GM23338 (cell line): ENCODE measurements at places on chromosomes 16 and 17.

DNA sequence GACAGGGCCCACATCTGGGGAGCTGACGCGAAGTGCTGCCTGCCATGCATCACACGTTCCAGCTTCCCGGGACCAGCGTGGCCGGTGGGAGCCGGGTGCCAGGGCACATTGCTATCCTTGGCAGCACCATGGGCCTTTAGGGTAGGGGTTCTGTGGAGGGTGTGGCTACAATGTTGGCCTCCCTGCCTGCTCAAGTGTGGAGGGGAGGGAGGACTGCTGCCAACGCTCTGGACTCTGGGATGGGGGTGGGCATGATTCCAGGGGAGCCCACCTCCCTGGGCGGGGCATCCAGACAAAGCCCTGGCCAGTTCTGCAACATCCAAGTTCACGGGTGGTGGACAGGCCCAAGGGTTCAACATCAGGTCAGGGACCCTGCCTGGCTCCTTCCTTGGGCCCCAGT is 13.9 kb downstream of the GRB7 start:
- H3K27ac ChIP-seq = no peak overlapping the region
- peaks cover 20% of the 10 kb centered on the region; the same call in 1 of the 2 replicates for H3K4me1 ChIP-seq
- no peak overlapping the region for H3K4me3 ChIP-seq
- DNase-seq = no peak

DNA sequence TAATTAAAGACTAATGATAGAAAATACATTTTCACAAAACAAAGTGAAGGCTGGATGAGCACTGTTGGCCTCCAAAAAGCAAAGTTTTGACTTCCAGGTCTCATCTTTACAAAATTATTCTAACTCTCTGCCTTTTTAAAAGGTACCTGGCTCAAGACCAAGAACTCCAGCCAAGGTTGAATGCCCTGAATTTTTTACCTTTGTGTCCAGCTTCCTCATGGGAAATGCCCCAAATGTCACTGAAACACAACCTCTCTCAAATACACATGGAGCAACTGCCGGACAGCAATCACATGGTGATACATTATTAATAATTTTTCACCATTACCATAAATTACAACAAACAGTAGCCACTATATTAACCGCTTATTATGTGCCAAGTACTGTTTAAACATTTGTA is 32.2 kb downstream of the ADAMTS18 start:
- H3K36me3 ChIP-seq = no peaks in the 10 kb centered on the region
- H3K27ac ChIP-seq = no peak overlapping the region
- H3K27me3 ChIP-seq = no peaks in the 10 kb centered on the region
- H3K4me3 ChIP-seq = no peak overlapping the region

DNA sequence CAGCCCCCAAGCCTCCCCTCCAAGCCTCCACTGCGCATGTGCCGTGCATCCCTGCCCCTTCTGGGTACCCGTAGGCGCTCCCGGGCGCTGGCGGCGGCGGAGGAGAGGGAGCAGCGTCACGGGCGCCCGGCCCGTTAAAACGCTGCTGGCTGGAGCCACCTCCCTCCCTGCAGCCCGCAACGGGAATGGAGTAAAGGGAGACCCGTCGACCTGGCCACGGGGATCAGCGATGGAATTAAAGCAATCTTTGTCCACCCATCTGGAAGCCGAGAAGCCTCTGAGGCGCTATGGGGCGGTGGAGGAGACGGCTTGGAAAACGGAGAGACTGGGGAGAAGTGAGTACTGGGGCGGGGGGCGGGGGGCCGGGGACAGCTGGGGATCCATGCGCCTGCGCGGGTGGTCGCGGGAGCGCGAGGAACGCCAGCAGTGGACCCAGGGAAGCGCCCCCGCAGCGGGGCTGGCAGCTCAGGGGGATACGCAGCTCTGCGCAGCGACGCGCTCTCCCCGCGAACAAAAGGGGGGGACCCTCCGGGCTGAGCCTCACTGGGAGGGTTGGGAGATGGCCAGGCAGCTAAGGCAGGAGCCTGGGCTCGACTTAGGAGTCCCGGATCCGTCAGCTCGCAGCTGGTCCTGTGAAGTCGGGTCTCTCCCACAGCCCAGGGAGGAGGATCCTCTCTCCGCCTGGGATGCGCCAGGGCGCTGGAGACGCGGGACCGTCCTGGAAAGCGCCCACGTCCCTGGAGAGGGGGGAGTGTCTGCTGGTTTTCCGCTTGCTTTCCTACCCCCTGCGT is at the start of gene BMERB1:
Gene BMERB1, plus strand, starts transcription at position 164 of the 791 bp plus-strand sequence. Its CDS starts 66 bp downstream, at position 230.
- peaks cover 17% of the 10 kb centered on the region for H3K27me3 ChIP-seq
- no peaks in the 10 kb centered on the region for H3K4me1 ChIP-seq
- H3K36me3 ChIP-seq = no peaks in the 10 kb centered on the region
- peak; percentile 91 for DNase-seq
- H3K27ac ChIP-seq = no peak within 1 kb of the TSS

DNA sequence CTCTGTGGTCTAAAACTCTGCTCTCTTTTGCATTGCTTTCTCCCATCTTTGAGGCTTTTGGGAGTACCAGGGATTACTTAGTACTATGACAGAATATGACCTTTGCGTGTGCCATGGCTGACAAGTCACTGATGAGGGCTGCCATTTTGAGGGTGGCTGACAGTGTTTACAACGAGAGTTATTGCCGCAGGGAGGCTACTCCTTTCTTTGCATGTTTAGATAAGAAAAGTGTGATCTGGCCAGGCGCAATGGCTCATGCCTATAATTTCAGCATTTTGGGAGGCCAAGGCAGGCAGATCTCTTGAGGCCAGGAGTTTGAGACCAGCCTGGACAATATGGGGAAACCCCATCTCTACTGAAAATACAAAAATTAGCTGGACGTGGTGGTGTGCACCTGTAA is 77.5 kb downstream of the GSG1L start:
- no peak overlapping the region for H3K4me3 ChIP-seq
- H3K27me3 ChIP-seq = no peaks in the 10 kb centered on the region
- DNase-seq = no peak
- H3K27ac ChIP-seq = no peak overlapping the region

DNA sequence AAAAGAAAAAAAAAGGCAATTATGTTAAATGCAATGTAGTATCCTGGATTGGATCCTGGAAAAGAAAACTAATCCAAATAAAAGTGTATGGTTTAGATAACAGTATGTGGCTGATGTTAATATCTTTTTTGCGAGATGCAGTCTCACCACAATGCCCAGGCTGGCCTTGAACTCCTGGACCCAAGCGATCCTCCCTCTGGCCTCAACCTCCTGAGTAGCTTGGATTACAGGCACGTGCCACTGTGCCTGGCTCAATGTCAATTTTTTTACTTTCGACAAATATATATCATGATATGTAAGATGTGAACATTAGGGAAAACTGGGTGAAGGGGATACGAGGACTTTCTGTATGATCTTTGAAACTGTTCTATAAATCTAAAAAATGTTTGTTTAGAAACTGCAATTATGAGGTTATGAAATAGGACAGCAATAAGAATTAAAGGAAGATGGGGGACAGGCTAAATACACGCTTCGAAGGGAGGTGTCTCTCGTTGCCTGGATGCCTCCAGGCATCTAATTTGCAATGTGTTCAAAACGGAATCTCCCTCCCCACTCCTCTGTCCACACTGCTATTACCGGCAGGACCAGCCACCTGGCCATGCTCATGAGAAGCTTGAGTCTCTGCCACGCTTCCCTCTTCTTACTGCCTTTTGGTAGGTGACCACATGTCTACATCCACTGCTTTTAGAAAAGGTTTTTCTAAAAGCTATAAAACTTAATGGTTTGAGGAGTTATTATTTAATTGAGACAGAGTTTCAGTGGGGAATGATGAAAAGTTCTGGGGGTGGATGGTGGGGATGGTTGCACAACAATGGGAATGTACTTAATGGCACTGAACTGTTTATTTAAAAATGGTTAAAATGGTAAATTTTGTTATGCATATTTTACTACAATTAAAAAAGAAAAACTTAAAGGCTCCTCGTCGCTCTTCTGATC is 15.2 kb downstream of the UBE2O start:
- no peaks in the 10 kb centered on the region for H3K36me3 ChIP-seq
- H3K27me3 ChIP-seq = no peaks in the 10 kb centered on the region
- H3K27ac ChIP-seq = 0 out of 2 replicates have a peak overlapping the region, but pooled peaks have one; percentile 69
- DNase-seq = no peak
- peaks cover 70% of the 10 kb centered on the region for H3K4me1 ChIP-seq

GRCh38 chr16:69266334-69267063 is 44.7 kb upstream of the VPS4A start:
- no peak for DNase-seq
- no peaks in the 10 kb centered on the region for H3K4me1 ChIP-seq
- no peak overlapping the region for H3K4me3 ChIP-seq
- no peaks in the 10 kb centered on the region for H3K36me3 ChIP-seq

- DNase-seq = no peak
- no peak overlapping the region for H3K27ac ChIP-seq
- H3K36me3 ChIP-seq = no peaks in the 10 kb centered on the region
- H3K27me3 ChIP-seq = no peaks in the 10 kb centered on the region
These were observed 51.6 kb downstream of the N4BP1 start for GRCh38 chr16:48558371-48558841.

- peaks cover 18% of the 10 kb centered on the region for H3K4me1 ChIP-seq
- H3K36me3 ChIP-seq = no peaks in the 10 kb centered on the region
- no peak for DNase-seq
- H3K27me3 ChIP-seq = peaks cover 28% of the 10 kb centered on the region
- H3K4me3 ChIP-seq = peak overlapping the region; percentile 66
- H3K27ac ChIP-seq = no peak overlapping the region
These were observed 13.4 kb upstream of the CD300A start for GRCh38 chr17:74452841-74453661.

DNA sequence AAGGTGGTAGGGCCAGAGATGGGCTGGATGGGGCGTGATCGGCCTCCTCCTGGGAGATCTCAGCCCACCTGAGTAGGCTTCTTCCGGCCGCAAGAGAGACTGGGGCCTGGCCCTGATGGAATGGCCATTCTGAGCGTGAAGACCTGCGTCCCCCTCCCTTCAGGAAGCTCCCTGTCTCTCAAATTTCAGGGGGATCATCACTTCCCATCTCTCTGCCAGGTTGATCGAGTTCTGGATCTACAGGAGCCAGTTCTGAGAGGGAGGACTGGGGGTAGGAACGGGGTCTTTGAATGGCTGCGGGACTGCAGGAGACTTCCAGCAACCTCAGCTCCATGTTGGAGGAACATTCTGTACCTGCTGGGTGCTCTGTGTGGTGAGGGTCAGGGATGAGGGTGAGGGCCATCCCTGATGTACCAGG is 9.3 kb upstream of the GSDMA start:
- peaks cover 10% of the 10 kb centered on the region; the same call in 1 of the 2 replicates for H3K4me1 ChIP-seq
- H3K4me3 ChIP-seq = peak overlapping the region; percentile 64
- DNase-seq = no peak
- no peaks in the 10 kb centered on the region for H3K36me3 ChIP-seq

DNA sequence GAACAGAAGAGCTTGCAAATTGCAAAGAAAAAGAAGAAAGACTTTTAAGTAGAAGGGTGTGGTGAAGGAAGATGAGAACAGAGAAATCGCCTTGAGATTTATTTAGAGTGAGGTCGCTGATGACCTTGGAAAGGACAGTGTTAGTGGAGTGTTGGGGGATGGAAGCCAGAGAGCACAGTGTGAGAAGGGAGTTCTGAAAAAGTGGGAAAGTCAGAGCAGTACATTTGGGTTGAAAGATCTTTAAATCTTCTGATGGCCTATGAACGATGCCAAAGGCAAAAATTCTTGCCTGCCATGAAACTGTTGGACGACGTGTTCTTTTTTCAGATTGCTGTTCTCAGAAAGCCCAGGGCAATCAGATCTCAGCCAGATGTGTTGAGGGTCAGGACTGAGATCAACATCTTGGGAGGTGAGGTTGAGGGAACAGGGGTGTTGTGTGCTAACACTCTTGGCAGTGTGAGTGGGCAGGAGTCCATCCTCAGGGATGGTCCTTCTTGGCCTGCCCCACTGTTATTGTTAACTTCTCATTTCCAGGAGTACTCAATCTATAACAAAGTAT is 330.1 kb downstream of the MAP2K6 start:
- H3K27me3 ChIP-seq = no peaks in the 10 kb centered on the region
- DNase-seq = no peak
- H3K4me1 ChIP-seq = no peaks in the 10 kb centered on the region
- no peak overlapping the region for H3K27ac ChIP-seq
- H3K4me3 ChIP-seq = no peak overlapping the region

- no peak overlapping the region for H3K27ac ChIP-seq
- H3K36me3 ChIP-seq = no peaks in the 10 kb centered on the region
- H3K4me1 ChIP-seq = peaks cover 12% of the 10 kb centered on the region; the same call in 1 of the 2 replicates
- peak overlapping the region; percentile 76 for H3K4me3 ChIP-seq
These were observed 15.6 kb downstream of the TLE7 start for GRCh38 chr16:71426069-71426879.

GRCh38 chr17:39861235-39861634 is 2.9 kb downstream of the IKZF3 start:
- 0 out of 2 replicates have a peak, but pooled peaks cover 6% of the 10 kb centered on the region for H3K4me1 ChIP-seq
- H3K4me3 ChIP-seq = no peak overlapping the region
- H3K27me3 ChIP-seq = peaks cover 54% of the 10 kb centered on the region
- DNase-seq = no peak

DNA sequence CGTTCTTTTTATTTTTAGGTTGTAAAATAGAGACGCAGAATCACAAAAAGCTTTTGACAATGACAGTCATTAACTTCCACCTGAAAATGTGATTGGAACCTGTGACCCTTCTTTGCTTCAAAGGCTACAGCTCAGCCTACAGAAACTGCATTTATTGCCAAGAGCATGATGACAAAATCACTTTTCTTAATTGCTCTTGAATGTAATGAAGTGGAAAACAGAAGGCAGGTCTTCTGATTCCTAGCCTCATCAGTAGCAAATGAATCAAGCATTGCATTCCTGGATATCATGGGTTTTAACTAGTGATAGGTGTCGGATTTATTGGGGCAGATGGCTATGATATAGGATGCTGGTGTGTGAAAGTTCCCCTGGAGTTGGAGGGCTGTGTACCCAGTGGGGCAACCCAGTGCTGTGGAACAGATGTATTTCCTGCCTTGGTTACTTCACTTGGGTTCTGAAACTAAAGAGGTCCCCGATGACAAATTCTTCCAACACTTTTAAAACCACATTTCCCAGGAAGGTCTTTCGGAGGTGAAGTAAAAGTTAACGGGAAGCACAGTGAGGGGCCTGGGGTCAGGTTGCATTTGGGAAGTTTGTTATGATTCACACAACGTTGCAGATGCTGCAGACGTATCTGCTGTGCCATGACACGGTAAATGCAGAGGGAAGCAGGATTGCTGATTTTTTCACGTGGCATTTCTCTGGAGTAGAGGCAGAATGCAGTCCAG is 127.5 kb downstream of the HS3ST3A1 start:
- no peak overlapping the region for H3K4me3 ChIP-seq
- H3K27me3 ChIP-seq = no peaks in the 10 kb centered on the region
- H3K27ac ChIP-seq = no peak overlapping the region
- DNase-seq = no peak

GRCh38 chr17:29148257-29148789 is 31.9 kb downstream of the MYO18A start:
- peak; percentile 34 for DNase-seq
- 0 out of 2 replicates have a peak overlapping the region, but pooled peaks have one; percentile 30 for H3K4me3 ChIP-seq
- H3K4me1 ChIP-seq = peaks cover 23% of the 10 kb centered on the region

GRCh38 chr17:1484676-1485422 is 7.6 kb downstream of the MYO1C start:
- H3K36me3 ChIP-seq = no peaks in the 10 kb centered on the region
- peaks cover 37% of the 10 kb centered on the region for H3K27me3 ChIP-seq
- peak overlapping the region; percentile 63 for H3K4me3 ChIP-seq
- H3K27ac ChIP-seq = no peak overlapping the region
- H3K4me1 ChIP-seq = peaks cover 13% of the 10 kb centered on the region
- DNase-seq = peak; percentile 81
